ENCODE measurements at places on chromosomes 1 and 21.

DNA sequence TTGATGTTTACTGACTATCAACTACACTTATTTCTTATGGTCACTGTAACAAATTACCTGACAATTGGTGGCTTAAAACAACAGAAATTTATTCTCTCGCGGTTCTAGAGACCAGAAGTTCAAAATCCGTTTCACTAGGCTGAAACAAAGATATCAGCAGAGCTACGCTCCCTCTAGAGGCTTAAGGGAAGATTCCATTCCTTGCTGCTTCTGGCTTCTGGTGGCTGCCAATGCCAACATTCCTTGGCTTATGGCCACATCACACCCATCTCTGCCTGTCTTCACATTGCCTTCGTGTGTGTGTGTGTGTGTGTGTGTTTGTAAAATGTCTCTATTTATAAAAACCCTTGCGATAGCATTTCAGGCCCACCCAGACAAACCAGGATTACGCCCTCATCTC, 66.4 kb downstream of the LMX1A start:
- H3K27me3 ChIP-seq: peaks cover 62% of the 10 kb centered on the region
- no peaks in the 10 kb centered on the region for H3K4me1 ChIP-seq
- DNase-seq: no peak

- H3K4me1 ChIP-seq: peaks cover 96% of the 10 kb centered on the region
- no peak for DNase-seq
- H3K4me3 ChIP-seq: no peak overlapping the region
- H3K36me3 ChIP-seq: peaks cover 16% of the 10 kb centered on the region
- H3K27ac ChIP-seq: no peak overlapping the region
These were observed 22.3 kb downstream of the CDC42 start for GRCh38 chr1:22074803-22075202.

GRCh38 chr1:99004861-99005442, at the start of gene PLPPR5:
Gene PLPPR5 (minus strand): TSS chr1:99004861. CDS start chr1:99004671, 190 bp downstream.
- H3K36me3 ChIP-seq: no peaks in the 10 kb centered on the region
- DNase-seq: no peak
- H3K4me3 ChIP-seq: peak within 1 kb of the TSS; percentile 58
- H3K27ac ChIP-seq: no peak within 1 kb of the TSS
- H3K4me1 ChIP-seq: peaks cover 17% of the 10 kb centered on the region
- H3K27me3 ChIP-seq: peaks cover 94% of the 10 kb centered on the region

- H3K36me3 ChIP-seq: no peaks in the 10 kb centered on the region
- DNase-seq: no peak
- no peaks in the 10 kb centered on the region for H3K27me3 ChIP-seq
- H3K4me1 ChIP-seq: peaks cover 5% of the 10 kb centered on the region
These were observed 8.2 kb downstream of the SPATA46 start for GRCh38 chr1:162368451-162368850.
